GM12891 (cell line): ENCODE measurements at places on chromosomes 1 and 21.

GRCh38 chr1:31396633-31397351 is 16.2 kb upstream of the SERINC2 start:
- no peak for DNase-seq

DNA sequence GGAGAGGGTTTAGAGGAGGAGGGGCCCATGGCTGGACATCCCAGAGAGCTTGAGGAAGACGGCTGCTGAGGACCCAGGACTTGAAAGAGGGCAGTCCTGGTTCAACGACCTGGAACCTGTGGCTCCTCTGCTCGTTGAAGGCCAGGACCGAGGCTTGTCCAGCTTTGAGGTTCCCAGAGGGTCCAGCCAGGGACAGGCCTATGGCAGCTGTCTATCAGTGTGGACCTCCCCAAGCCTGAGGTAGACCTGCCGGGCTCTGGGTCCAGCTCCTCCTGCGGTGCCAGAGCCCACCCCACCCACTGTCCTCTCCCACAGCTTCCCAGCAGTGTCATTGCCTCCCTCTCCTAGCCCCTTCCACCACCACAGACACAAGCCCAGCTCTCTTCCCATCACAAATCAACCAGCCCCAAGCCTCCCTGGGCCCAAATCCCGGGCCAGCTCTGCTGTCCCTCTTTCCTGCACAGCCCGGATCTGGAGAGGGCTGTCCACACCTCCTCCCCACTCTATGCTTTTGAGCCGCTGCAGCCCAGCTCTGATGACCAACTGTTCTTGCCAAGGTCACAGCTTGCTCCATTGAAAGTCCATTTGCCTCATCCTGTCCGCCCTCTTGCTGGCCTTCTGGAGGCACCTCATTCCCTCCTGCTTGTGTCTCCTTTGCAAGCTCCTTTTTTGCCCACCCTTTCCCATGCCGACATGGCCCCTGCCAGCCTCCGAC is 48.7 kb upstream of the EDN2 start:
- DNase-seq: no peak

- DNase-seq: no peak
These were observed 586.4 kb upstream of the TMPRSS15 start for GRCh38 chr21:18989953-18990495.

DNA sequence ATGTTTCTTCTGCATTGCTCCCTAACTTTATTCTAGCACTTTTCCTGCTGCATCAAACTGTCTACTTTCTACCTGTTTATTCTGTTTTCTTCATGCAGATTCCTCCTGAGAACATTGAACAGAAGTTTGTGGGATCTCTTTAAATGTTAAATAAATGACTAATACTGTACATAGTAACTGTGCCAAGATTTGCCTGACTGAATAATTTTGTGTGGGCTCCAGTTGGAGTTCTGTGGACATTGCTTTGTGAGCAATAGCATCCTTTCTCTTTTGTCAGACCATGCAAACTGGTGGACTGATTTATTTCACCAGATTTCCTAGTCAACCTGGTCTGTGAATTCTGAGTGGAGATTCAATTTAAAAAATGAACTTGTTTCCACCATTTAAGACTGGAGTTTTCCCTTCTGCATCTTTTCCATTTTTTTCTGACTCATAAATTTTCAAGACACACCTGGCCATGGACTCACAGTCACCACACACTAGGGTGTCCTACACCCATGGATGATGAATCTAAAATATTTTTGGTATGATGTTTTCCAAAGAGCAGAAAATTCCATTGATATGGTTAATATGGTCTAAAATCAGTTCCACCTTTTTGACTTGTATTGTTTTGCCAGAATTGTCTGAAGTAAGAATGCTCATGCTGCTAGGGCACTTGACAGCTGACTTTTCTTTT is 140.7 kb upstream of the SPAG17 start:
- no peak for DNase-seq

DNA sequence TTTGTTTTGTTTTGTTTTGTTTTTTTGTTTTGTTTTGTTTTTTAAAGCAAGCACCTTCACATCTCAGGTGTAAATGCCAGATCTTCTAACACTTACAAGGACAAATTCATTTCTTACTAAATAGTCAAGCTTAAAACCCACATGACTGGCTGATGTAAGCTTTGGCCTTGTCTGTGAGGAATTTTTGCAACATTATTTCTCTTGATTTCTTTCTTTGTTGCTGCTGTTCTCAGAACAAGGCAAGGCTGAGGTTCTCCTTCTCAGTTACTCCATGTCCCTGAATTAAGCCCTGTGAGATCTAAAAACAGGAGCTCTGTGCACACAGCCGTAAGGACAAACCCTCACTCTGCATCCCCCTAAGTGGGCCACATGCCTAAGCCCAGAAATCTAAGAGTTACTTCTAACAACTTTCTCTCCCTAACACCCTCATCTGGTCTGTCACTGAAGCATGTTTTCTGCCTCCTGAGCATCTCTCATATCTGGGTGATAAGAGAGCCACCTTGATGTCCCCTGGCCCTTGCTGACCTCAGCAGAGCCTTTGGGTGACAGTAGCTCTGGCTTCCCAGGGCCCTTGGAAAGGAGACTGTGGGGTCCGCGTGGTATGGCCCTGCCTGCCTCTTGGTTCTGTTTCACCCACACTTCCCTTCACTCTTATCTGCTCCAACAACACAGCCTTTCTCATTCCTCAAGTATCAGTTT is 81.2 kb upstream of the HOOK1 start:
- DNase-seq: no peak

GRCh38 chr1:30068787-30069472 is 654.5 kb downstream of the MATN1 start:
- no peak for DNase-seq

DNA sequence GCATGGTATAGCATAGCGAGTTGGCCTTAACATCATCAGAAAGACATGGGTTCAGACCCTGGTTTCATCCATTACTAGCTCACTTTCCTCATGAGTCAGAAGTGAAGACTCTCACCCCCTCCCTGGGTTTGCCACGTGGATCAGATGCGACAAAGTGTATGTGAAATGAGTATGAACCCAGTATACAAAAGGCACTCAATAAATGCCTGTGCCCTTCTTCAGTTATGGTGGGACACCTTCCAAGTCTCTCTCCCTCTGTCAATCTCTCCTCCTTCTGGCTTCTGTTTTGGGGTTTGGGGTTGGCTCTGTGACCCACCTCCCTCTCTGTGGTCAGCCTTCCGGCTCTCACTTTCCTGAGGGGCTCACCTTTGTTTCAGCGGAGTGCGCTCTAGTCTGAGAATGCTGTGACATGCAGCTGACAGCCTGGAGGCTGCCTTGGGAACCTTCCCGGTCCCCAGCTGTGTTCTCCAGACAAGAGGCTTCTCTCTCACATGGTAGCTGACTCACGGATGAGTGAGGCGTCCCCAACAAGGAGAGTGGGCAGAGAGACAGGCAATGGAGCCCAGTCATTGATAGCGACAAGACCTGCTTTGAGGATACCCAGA is 155.0 kb upstream of the EDN2 start:
- DNase-seq: no peak

DNA sequence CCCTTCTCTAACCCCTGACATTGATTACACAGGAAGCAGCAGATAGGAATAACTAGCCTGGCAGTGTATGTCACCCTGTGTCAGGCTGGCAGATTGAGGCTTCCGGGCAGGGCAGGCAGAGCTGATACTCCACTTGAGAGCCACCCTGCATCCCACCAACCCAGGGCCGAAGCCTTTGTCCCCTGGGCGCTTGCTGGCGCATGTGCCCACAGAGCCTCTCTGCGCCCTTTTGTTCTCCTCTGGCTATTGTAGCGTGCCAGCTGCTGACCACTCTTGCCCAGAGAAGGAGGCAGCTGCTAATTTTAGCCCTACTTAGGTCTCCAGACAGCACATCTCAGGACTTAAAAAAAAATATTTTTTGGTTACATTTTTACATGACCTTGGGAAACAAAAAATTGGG is 304.9 kb downstream of the HHAT start:
- DNase-seq: no peak
